ENCODE measurements at places on chromosomes 7 and 10.

DNA sequence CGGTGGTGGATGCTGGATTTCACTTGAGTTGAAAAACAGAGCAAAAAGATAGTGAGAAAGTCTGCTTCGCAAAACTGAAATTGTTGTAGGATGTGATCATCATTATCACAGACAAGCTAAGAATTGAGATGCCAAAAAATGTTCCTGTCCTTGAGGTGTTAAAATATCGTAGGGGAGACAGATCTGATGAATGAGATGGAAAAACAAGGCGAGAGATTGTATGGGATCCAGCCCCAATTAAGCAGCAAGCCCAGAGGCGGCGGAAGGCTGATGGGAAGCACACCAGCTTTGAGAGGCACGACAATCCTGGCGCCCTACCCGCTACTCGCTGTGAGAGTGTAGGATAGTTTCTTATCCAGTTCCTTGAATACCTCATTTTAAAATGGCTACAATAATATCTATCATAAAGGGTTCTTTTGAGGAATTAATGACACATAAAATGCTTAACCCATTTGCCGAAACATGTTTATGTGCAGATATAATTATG lies 131.1 kb upstream of the PTN start:
- no peak for DNase-seq

DNA sequence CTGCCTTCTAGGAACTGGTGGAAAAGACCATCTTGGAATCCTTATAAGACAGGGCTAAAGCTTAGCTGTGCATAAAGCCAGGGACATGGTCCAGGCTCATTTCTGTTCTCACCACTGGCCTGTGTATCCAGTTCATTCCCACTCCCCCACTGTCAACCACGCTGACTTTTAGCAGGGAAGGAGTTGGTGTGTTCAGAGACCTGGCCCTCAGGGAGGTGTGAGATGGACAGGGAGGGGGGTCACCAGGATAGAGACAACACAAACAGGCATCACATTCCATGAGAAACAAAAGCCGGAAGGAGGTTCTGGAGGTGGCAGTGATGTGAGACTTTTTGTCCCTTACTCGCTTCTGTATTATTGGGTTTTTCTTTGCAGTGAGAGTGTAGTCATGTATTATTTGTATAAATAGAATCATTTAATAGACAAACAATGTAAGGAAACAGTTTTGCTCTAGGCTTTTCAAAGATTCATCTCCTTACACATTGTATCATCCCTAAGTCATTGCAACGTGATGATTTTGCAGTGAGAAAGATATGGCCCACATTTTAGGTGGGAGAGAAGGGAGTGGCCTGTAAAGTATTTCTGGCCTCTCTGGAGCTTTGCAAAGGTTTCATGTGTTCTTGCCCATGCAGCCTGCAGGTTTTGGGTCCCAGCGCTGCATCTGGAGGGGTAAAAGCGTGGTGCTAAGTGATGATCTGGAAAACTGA lies 52.0 kb downstream of the EEPD1 start:
- no peak for DNase-seq

GRCh38 chr10:51251110-51251509 lies 176.8 kb downstream of the PRKG1 start:
- DNase-seq, result no peak

GRCh38 chr7:121847041-121847440 lies 25.9 kb upstream of the PTPRZ1 start:
- DNase-seq, result no peak

DNA sequence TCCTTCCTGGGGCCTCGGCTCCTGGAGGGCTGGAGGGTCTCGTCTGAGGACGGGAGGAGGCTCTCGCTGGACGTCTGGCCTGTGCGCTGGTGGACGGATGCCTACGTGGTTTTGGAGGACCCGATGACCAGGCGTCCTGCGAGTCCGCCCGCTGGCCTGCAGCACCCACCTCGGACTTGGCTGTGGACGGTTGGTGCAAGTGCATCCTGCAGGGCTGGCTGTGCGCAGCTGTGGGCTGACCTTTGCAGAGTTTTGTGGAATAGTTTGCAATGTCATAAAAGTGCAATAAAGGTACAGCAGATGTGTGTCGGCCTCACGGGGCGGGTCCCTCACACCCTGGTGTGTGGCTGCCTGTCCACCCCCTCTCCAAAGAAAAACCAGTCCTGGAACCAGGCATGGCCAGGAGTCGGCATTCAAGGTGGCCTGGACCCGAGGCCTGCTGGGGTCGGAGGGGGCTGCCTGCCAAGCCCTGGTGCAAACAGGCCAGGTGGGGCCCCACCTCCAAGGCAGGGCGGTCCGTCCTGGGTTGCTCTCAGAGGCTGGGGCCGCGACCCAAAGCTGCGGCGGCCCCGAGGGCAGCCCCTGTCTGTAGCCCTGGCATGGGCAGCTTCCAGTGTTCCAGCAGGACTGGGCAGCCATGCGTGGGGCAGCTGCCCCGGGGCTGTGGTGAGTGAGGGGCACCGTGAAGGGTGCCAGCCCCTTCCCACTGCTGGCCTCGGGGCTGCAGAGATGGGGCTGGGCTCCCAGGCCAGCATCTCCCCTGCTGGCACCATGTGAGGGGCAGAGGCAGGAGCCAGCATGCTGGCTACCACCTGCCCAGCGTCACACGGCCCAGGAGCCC lies 29.3 kb upstream of the FOXL3 start:
- no peak for DNase-seq

DNA sequence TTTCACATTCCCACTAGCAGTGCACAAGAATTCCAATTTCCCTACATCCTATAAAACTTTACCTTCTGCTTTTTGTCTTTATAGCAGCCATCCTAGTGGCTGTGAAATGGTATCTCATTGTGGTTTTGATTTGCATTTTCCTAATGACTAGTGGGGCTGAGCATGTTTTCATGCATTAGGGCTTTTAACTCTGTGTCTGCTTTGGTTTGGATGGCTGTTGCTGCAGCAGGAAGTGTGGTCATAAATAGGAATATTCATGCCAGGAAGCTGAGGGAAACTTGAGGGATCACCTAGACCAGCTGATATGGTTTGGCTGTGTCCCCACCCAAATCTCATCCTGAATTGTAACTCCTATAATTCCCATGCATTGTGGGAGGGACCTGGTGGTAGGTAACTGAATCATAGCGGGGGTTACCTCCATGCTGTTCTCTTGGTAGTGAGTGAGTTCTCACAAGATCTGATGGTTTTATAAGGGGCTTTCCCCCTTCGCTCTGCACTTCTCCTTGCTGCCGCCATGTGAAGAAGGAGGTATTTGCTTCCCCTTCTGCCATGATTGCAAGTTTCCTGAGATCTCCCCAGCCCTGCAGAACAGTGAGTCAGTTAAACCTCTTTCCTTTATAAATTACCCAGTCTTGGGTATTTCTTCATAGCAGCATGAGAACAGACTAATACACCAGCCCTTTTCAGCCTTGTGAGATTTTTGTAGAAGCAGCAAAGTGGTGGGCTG lies 181.8 kb upstream of the PITRM1 start:
- DNase-seq, result no peak

DNA sequence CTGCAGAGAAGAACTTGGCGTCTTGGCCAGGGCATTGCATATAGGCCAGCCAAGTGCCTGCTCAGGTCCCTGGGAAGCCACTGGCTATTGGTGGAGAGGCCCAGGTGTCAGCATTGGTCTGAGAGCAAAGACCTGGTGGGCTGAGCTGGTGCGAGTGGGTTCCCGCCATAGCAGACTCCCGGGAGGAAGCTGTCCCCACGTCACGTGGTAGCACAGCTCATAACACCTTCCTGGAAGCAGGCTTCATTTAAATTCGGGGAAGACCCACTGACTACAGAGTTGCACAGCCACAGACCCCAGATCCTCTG lies 130.5 kb downstream of the WDR37 start:
- no peak for DNase-seq

DNA sequence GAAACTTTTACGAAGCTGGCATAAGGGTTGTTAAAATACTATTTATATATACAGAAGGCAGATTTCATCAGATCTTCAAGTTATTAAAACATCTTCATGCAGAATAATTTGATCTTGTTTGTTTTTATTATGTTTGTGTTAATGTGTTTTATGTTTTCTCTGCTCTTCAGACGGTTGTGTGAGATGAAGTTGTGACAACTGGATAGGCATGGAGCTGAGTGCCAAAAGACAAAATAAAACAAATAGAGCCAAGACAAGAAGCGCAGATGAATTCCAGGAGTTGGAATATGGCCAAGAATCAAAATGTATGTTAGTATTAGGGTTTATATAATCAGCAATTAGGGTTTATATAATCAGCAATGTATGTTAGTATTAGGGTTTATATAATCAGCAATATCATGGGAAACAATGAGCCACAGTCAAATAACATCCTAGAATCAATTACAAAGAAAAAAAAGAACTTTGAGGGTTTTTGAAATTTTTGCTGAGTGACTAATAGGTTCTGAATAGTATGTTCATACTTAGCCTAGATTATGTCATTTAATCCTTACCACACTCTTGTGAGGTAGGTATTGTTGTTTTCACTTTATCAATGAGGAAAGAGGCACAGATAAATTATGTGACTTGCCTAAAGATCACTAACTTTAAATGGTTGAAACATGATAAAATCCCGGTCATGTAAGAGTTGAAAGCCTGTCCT lies 488.0 kb upstream of the STEAP1 start:
- no peak for DNase-seq

- DNase-seq, result no peak
Observed at GRCh38 chr10:106863549-106863948, 301.0 kb downstream of the SORCS1 start.

GRCh38 chr10:98314532-98315284 lies 46.7 kb upstream of the LOXL4 start:
- DNase-seq, result no peak

DNA sequence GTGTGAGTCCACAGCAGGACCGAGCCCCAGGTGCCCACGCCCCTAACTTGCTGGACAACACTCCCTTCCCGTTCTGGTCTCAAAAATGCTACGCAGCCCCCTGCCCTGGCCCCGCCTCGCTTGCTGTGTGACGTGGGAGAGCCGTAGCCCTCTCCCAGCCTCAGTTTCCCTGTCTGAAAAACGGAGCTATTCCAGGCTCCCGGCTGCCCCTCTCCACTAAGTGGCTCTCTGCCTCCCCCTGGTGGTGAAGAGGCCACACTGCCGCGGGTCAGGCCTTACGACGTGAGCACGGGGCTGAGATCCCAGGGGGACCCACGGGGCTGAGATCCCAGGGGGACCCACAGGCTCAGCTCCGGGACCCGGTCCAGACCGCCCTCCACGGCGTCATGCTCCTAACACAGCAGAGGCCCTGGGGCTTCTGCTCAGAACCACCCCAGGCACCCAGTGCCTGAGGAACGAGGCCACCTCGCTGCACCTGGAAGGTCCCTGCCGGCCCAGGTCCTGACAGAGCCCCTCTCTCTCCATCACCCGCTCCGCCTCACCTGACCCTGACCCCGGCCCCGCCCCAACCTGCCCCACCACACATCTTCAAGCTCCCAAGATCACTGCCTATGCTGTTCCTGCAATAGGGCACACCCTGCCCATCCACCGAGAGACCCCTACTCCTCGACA lies 26.7 kb downstream of the MICALL2 start:
- DNase-seq, result peak; percentile 63

DNA sequence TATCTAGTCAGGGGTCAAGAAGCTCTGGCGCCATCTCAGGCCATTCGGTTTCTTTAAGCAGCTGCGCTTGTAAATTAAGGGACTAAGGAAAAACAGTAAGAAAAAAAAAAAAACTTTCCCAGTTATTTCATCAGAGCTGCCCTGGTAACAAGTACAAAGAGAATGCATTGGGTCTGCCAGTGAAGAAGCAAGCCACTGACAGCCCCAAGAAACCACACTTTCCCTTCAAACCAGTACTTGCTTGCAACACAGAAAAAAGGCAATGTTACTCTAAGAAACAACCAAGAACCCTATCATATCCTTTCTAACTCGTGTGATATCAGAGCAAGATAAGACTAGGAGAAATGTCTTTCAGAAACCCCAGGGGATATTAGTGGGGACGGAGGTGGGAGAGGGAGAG lies 40.6 kb upstream of the AOAH start:
- DNase-seq, result no peak

DNA sequence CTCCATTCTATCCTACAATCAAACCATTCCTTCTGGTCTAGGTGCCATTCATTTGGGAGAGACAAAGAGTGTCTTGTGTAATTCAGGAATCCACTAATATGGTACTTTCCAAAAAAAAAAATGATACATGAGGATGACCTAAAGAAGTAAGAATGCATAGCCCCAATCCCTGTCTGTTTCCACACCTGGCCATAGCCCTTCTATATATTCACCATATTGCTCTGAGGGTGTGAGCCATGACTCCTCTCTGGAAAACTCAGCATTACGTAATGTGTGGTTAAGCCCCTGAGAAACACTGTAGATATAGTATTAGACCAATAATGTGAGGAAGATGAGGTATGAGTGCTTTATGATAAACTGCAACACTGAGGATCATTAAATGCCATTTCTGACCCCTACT lies 592.7 kb downstream of the INHBA start:
- no peak for DNase-seq

GRCh38 chr7:16211402-16211925 lies 209.9 kb downstream of the CRPPA start:
- no peak for DNase-seq

GRCh38 chr7:11345621-11346020 lies 371.9 kb downstream of the PHF14 start:
- DNase-seq, result no peak

- DNase-seq, result no peak
Observed at GRCh38 chr7:34260279-34260678, 354.9 kb downstream of the BMPER start.

DNA sequence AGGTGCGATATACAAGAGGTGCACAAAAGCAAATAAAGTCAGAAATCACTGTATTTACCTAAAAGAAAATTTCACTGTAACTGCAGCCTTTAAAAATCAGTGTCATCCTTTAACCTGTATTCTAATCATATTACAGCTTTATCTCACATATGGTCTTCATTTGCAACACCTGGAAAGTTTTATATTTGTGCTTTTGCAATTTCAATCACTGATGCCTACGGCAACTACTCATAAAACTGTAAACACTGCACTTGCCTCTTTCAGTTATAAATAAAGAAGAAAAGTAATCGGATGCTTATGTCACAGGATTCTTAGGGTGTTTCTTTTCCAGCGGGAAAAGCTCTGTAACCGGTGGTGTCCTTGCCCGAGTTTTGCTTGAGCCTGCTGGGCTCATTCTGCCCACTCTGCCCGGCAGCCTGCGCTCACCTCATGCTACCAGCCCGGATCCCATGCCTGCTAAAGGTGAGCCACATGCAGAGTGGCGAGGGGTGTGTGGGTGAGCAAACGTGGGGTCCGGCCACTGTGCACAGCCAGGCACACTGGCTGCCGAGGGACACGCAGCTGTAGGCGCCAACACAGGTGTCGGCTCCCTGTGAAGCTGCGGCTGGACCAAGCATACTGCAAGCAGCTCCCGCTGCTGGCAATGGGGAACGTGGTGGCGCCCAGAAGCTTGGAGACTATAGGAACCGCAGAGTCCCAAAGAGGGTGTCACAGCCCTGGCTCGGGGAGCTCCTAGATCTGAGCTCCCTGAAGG lies 56.3 kb upstream of the ABCB5 start:
- no peak for DNase-seq

- DNase-seq, result no peak
Observed at GRCh38 chr7:38217672-38218071, 39.6 kb downstream of the STARD3NL start.

Measured in amygdala (tissue), 56 donors.